ENCODE measurements at places on chromosomes 1 and 21. TPM values are rescaled to one million over a fixed set of nuclear protein-coding genes. Genes with fewer than 3 reads are reported as not detected.

- H3K4me3 ChIP-seq: no peak overlapping the region
- no peak for DNase-seq
- peaks cover 43% of the 10 kb centered on the region for H3K27me3 ChIP-seq
- H3K4me1 ChIP-seq: peaks cover 12% of the 10 kb centered on the region
- H3K27ac ChIP-seq: no peak overlapping the region
Measured at GRCh38 chr1:247402120-247402675, 13.8 kb upstream of the NLRP3 start.

DNA sequence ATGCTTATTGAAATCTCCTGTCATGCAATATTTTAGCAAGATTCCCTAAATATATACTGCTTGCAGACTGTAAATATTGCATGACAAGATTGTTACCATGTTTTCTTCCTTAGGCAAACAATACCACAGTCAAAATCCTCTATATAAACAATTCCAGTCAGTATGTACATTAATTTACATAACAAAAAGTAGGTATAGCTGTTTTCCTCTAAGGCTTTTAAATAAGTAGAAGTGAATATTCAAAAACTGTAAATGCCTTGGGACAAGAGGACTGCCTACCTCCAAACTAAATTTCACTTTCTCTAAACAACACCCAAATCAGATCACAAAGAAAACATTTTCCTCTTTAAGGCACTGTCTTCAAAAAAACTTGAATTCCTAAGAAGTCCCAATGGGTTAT, 17.3 kb upstream of the FOXD3 start:
- H3K36me3 ChIP-seq: no peaks in the 10 kb centered on the region
- no peak overlapping the region for H3K4me3 ChIP-seq
- H3K27me3 ChIP-seq: peaks cover 31% of the 10 kb centered on the region
- no peak overlapping the region for H3K27ac ChIP-seq

- no peak for DNase-seq
- H3K4me1 ChIP-seq: no peaks in the 10 kb centered on the region
- no peaks in the 10 kb centered on the region for H3K36me3 ChIP-seq
- no peak overlapping the region for H3K4me3 ChIP-seq
- H3K27me3 ChIP-seq: peaks cover 7% of the 10 kb centered on the region
Measured at GRCh38 chr1:22776035-22776613, 65.5 kb downstream of the EPHB2 start.

Gene THEM5
- total RNA-seq: not detected

- no peak overlapping the region for H3K4me3 ChIP-seq
- no peaks in the 10 kb centered on the region for H3K27me3 ChIP-seq
- no peaks in the 10 kb centered on the region for H3K4me1 ChIP-seq
- no peak overlapping the region for H3K27ac ChIP-seq
- no peak for DNase-seq
Measured at GRCh38 chr1:60394436-60394835, 320.9 kb upstream of the C1orf87 start.

Gene SMPDL3B
- total RNA-seq: 0.20 TPM

DNA sequence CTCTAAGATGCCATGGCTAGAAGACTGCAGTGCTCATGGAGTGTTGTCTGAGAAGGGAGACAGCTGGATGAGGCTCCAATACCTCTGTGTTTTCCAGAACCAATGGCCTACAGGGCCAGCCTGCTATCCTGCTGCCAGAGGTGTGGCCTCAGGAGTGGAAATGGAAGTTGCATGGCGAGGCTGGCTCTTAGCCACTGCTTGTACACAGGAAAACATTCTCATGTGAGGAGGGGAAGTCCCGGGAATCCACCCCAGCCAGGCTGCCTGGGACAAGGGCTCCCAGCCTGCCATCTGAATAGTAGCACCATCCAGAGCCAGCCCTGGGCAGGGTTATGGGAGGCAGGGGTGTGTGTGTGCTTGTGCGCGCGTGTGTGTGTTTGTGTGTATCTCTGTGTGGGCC, 56.5 kb downstream of the SDC3 start:
- H3K27me3 ChIP-seq: peaks cover 31% of the 10 kb centered on the region
- H3K4me1 ChIP-seq: no peaks in the 10 kb centered on the region
- no peak for DNase-seq
- no peak overlapping the region for H3K4me3 ChIP-seq

DNA sequence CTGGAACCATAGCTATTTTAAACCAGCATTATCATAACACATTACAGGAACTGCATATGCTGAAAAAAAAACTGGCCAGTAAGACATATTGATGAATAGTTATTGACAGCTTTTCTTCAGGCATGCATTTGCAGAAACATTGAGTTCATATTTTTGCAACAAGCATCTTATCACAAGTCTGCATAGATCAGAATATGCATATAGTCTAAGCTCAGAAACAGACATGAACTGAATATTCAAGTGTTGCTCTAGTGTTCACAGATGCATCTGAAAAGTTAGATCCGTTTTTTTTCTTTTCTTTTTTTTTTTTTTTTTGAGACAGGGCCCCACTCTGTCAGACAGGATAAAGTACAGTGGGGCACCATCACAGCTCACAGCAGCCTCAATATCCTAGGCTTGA, 22.8 kb downstream of the PRMT6 start:
- H3K27me3 ChIP-seq: peaks cover 9% of the 10 kb centered on the region
- no peak for DNase-seq
- H3K36me3 ChIP-seq: no peaks in the 10 kb centered on the region
- no peak overlapping the region for H3K4me3 ChIP-seq
- H3K4me1 ChIP-seq: no peaks in the 10 kb centered on the region

Gene LCE1E
- total RNA-seq: not detected

Measured in activated CD4-positive, alpha-beta T cell treated with anti-CD3 and anti-CD28 coated beads, Interleukin-2, amount 10 ng/mL, durations not matched to agents 7 days and 5 days (primary cell).